Activated T-helper 1 cell treated with anti-CD3 and anti-CD28 coated beads, Interleukin-2, amount 50 U/mL, for 16 hours (primary cell): ENCODE measurements at places on chromosomes 2 and 18.

DNA sequence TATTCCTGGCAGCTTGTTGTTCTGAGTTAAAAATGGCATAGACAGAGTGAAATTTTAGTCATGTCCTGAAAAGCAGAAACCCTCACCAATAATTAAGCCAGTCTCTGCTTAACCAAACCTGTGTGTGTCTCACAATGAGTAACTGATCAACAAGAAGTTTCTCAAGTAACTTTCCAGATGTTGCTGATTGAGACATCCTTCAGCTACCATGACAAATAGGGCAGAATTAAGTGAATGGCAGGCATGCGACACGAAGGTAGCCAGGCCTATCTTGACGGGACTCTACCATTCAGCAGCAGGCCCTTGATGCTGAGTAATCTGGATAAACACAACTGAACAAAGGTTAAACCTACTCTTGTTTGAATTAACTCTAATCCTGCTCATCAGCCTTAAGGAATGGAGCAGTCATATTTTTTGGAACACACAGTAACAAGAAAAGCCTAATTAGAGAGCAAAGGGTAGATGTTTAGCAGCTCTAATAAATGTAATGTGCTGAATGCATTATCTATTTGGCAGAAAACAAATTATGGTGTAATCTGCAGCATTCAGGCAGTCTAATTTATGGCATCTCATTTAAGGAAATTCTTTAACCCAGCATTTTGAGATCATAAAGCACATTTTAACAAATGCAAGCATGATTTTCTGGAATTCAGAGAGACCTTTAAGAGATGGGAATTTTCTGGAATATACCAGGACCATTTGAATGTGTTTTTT is 159.5 kb upstream of the EPHA4 start:
- no peak for DNase-seq

DNA sequence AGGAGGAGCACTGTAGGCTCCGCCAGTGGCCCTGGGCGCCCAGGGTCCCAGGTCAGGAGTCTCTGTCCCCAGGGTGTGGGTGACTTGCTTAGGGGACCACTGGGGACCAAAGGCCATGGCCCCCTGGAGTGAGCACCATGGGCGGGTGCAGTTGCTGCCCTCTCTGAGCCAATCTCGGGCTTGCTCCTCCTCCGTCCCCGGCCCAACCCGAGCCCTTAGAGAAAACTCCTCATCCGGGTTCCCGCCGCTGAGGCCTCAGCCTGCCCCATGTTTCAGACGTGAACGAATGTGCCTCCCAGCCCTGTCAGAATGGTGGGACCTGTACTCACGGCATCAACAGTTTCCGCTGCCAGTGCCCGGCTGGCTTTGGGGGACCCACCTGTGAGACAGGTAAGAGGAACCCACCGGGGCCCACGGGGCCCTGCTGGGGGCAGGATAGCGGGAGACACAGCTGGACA is 38.6 kb downstream of the SNED1 start:
- no peak for DNase-seq

- DNase-seq = no peak
Observed at GRCh38 chr18:62347089-62347506, 22.0 kb downstream of the TNFRSF11A start.

- no peak for DNase-seq
Observed at GRCh38 chr2:235850289-235850688, 317.9 kb downstream of the GBX2 start.

- no peak for DNase-seq
Observed at GRCh38 chr2:3780477-3781402, 77.4 kb downstream of the DCDC2C start.

DNA sequence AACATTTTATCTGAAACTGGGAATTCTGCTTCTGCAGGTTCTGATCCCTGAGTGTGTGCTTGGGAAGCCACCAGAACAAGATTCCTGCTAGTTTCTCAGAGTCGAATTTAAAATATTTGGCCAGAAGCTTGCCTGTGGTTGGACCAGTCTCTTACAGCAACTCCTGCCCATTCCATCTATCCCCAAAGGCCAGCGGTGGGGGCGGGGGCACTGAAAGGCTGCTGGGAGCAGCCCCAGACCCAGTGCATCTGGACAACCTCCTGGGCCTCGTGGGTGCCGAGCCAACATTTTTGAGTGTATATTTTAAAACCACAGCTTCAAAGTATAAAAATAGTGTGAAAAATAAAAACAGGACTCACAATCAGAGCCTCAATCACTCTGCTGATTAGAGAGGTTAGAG is 38.6 kb upstream of the ZFP36L2 start:
- DNase-seq = no peak

DNA sequence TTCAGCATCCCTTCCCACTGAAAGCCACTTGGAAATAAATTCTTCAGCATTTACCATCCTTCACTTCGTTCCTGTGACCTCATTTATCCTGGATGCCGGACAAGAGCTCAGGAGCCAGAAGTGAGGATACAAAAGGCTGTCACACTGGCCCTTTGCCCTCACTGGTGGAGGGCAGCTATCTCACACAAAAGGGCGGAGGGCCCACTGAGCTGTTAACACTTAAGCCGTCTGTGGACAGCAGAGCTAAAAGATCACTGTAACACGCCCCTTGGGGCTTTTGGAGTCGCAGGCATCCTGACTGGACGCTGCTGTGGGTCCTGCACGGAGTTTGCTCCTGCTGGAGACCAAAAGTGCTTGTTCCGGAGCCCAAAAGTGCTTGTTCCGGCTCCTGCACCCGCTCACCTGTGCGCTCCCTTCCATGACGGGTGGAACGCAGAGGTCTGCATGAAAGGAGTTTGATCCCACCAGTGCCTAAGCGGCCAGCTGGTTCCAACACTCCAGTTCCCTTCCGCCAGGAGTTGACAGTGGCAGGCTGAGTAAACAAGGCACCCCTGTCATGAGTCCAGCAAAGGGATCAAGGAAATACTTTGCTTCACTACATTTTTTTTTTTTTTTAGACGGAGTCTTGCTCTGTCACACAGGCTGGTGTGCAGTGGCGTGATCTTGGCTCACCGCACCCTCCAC is 572.0 kb upstream of the LINC00305 start:
- DNase-seq = no peak

GRCh38 chr2:112195167-112195766 is 57.1 kb downstream of the FBLN7 start:
- no peak for DNase-seq

GRCh38 chr2:19456705-19457309 is 98.4 kb upstream of the OSR1 start:
- DNase-seq = no peak

DNA sequence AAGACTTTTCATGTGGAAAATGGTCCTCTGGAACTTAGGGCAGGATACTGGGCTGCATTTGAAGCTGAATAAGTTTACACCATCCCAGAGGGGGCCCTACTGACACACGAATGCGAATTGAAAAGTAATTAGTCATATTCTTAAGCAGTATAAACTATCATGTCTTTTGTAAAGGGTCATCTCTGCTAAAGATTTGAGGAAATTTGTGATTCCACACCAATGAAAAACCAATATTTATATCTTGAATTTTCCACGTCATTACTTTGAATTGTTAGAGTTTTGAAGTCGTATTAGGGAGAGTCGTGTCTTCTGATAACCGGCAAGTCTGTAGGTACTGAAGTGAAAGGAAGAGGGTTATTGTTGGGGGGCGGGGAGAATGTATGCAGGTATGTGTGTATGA is 4.1 kb upstream of the OTX1 start:
- no peak for DNase-seq

- no peak for DNase-seq
Observed at GRCh38 chr18:31407649-31408048, 31.1 kb downstream of the DSG4 start.

GRCh38 chr2:59887366-59887765 is 666.1 kb downstream of the BCL11A start:
- no peak for DNase-seq

GRCh38 chr2:238582159-238582558 is 155.4 kb downstream of the ASB1 start:
- DNase-seq = no peak

GRCh38 chr2:20559277-20559676 is 91.6 kb downstream of the HS1BP3 start:
- DNase-seq = no peak

DNA sequence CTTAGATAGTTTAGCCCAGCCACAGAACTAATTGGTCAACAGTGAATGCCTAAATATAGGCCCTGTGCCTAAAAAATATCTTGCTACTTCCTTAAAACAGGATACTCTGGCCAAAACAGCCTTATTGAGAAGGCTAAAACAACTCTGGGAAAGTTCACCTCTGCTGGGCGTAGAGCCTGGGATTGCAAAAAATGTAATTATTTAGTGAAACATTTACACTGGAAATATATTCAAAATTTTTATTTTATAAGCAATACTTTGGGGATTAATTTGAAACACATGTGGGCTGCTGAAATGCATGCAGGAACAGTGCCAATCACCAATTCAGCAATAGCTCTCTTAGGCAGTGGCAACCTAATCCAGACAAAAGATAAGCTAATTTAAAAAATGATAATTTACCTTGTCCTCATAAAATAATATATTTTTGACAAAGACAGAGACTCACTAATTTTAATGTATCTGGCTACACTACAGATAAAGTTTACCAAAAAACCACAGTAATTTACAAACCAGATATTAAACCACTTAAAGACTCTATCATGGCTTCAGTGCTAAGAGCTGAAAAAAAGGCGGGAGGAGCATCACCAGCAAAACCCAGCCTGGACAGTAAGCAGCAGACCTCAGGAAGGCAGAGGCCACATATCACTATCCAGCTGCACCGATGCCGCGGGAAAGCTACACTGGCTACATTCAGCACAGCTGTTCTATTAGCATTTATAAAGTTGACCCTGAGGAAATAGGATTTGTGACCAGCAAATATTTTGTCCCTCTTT is 18.5 kb downstream of the TRAK2 start:
- DNase-seq = no peak

GRCh38 chr18:34976534-34976898 is 64.7 kb upstream of the MAPRE2 start:
- DNase-seq = no peak

DNA sequence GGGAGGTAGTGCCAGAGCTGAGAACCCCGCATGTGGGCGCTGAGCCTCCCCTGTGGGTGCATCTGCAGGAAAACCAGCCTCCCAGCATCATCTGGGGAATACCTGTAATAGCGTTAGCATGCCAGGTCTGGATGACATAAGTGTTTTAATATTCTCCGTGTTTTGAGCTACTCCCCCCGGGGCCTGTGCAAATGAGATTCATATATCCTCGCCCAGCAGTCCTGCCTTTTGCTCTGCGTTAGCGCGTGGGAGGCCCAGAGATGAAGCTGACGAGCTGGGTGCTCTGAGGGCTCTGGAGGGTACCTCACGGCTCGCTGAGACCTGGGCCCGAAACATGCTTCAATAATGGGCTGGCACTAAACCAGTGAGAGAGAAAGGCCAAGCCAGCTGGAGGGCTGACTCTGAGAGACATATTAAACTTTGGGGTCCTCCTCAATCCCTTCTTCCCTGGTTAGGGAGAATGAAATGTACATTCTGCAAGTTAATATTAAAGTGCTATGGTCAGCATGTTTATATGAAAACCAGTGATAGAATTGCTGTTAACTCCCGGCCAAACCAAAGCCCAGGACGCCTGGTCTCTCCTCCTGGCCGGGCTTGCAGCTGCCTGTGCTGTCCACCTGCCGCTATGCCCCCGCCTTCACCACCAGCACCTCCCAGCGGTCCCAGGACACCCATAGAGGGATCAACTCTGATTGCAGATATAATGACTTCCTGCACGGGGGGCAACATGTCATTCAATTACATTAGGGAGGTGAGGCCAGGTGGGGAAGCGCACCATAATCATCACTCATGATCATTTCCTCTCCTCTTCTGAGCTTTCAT is 77.0 kb downstream of the EDAR start:
- no peak for DNase-seq

- no peak for DNase-seq
Observed at GRCh38 chr2:191930205-191930604, 83.3 kb upstream of the CAVIN2 start.
